Globus pallidus (tissue), 1 donor: ENCODE measurements at places on chromosomes 2 and 18.

DNA sequence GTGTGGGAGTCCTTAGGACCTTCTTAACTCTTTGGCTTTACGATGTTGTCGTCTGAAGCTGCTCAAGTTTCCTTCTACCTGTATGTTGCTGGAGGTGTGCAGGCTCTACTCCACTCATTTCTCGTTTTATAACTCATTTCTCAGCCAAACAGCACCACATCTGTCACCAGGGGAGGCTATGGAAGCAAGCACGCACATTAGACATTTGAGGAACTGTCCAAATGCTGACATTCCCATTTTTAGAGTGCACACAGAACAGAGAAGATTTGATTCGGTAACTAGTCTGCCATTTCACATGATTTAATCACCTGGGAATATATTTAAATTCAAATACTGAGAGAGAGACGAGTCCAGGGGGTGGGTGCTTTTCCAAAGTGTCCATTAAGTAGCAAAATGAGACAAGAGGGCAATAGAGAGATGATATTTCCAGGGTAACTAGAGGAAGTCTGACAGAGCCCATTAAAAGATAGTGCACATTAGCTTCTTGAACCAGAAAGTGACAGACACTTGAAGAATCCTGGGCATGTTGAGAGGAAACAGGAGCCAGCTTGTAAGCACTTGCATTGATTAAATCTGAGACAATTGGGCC is 793.3 kb downstream of the TDRD15 start:
- no peak for DNase-seq

DNA sequence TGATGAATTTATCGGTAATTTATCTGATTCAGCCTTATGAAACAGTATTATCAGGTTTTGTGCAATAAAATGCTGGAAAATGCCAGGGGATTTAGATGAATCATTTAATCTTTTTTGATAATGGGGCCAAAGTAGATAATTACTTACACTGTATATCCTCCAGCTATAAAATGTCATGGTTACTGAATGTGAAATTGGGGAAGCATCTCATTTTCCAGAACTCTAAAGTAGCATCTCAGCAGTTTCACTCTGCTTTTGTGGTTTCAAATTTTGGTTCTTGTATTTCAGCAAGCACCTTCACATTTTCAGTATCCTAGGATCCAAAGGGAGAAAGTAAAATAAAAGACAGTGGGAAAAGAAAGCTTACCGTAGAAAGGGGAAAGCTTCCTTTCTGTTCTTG is 12.8 kb downstream of the ANKRD62 start:
- DNase-seq: no peak

DNA sequence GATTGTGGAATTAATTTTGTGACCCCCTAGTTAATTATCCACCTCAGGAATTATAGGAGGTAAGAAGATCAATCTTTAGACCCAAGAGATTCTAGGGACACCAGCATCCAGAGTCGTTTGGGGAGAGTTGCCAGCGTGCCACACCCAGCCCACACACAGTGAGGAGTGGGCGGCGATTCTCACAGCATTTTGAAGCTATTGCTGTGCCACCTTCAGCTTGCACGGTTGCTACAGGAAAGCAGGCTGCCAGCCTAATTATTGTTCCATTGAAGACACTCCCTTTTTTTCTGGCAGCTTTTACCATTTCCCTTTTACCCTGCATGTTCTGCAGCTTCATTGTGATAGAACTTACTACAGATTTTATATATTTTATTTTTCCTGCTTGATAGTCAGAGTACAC is 13.1 kb upstream of the MYL12A start:
- no peak for DNase-seq

- peak; percentile 70 for DNase-seq
Observed at GRCh38 chr2:96907115-96908041, 37.5 kb upstream of the SEMA4C start.
